ENCODE measurements at places on chromosomes 2 and 18. TPM values are rescaled to one million over a fixed set of nuclear protein-coding genes. Genes with fewer than 3 reads are reported as not detected.

Gene SALL3
- total RNA-seq: under 0.01 TPM

Gene PAX8
- total RNA-seq: under 0.01 TPM

Gene GNAL
- total RNA-seq: 69.3 TPM

Gene NPPC
- not detected for total RNA-seq

Gene TUBA4B
- not detected for total RNA-seq

Gene DNER
- 0.62 TPM for total RNA-seq

Gene KCNJ13
- total RNA-seq: 27.0 TPM

Gene M1AP
- total RNA-seq: not detected

Gene PLA2R1
- 0.93 TPM for total RNA-seq

Gene GKN2
- total RNA-seq: not detected

Gene KCNG3
- 0.33 TPM for total RNA-seq

Gene PRSS56
- not detected for total RNA-seq

Gene IL36B
- not detected for total RNA-seq

Gene CGREF1
- total RNA-seq: 7.6 TPM

Gene RGPD3
- 0.36 TPM for total RNA-seq

Gene PCGF1
- 23.6 TPM for total RNA-seq

Gene ACOXL
- total RNA-seq: not detected

Gene IL36G
- not detected for total RNA-seq

Gene RPE
- total RNA-seq: 74.7 TPM

Gene RAD51AP2
- total RNA-seq: not detected

Gene CIAO1
- 127 TPM for total RNA-seq

Gene TLX2
- total RNA-seq: not detected

Measured in melanocyte of skin (primary cell).